GM04503 (cell line): ENCODE measurements at places on chromosomes 7 and 10.

DNA sequence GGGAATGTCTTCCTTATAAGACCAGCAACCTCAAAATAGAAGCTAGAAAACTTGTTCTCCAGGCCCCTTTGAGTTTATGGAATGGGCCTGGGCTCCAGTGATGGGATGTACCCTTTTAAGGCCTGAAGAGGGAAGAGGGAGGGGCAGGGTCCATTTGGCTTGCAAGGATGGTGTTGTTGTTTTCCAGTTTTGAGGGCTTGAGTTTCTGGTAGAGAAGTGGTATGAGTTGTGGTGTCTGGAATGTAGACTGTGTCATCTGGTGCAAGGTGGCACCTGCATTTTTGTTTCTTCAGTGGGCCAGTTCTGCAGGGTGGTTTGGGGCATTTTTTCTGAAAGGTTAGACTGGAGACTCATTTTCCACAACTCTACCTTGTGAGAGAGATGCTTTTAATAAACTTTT is 90.1 kb downstream of the ZNF777 start:
- DNase-seq, result no peak

DNA sequence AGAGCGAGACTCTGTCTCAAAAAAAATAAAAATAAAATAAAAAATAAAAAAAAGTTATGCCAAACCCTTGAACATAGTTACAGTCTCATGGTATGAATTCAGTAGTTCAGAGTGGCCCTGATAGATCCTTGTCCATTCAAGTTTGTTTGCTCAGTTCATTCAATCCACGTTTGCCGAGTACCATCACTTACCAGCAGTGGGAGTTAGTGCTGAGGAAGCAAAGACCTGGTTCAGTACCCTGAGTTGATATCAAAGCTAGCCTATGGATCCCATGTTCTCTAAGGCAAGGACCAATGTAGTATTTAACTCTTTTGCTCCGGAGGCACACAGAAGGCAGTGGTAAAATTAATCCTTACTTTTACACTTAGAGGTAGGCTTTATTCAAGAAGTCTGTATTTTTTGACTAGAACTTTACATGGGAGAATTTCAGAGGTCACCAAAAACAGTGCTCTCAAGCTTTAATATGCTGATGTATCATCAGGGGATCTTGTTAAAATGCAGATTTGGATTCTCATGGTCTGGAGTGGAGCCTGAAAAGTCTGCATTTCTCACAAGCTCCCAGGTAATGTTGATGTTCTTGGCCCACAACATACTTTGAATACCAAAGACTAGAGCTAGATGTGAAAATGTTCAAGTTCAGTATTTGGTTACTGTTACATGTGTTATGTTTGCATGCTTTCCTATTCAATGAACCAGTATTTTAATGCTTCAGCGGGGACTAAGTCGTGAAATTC is 38.1 kb upstream of the HBP1 start:
- no peak for DNase-seq

DNA sequence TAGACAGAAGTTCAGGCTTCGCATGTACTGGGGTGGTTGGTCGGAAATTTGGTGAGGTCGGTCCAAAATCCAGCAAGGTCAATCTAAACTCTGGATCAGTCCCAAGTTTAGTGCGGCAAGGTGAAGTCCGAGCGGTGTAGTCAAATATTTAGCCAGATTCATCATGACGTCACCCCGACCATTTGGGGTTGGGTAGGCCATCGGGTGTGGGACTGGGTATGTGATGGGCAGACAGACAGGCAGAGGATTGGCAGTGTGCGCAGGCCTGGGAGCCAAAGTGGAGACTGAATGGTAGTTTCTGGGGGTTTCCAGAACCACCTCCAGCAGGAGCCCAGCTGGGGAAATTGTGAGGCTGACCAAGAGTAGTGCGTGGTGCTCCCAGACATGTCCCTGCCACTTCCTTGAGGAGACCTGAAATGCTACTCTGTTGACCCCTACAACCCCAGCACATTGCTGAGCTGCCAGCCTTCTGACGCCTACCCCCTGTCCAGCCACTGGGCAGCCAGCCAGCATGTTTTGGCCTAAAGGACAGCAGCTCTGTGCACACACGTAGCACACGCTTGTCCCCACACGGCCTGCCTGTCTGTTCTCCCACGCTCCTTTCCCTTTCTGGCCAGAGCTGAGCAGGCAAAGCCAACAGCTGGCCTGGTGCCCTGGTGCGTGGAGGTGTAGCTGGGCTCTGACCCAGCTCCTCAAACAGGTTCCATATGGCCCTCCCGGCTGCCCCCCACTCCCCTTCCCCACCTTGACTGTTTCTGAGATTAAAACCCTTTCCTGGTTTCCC is 55.9 kb downstream of the FAM241B start:
- DNase-seq, result no peak

GRCh38 chr10:113313048-113313602 is 239.7 kb upstream of the HABP2 start:
- no peak for DNase-seq

GRCh38 chr7:33251301-33251700 is 121.9 kb downstream of the BBS9 start:
- no peak for DNase-seq

- no peak for DNase-seq
These were observed 385 bp downstream of the IGF2BP3 start for GRCh38 chr7:23469961-23470250.

DNA sequence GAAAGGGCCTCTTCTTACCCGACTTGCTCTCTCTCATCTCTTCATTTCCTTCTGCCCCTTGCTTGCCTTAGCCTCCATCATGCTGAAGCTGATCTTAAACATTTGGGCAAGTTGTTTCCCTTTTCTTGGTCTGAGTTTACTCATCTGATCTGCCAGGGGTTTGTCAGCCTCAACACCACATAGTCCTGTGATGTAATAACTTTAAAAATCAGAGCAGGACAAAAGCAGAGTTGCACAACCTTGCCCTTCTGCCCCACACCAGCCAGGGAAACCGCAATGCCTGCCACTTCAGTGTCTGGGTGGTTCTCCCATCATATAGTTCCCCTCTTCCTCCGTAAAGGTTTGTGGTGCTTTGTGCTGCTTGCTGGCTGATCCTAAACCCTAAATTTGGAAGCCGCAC is 9.9 kb upstream of the LIPM start:
- no peak for DNase-seq

GRCh38 chr10:126979311-126979710 is 74.1 kb downstream of the DOCK1 start:
- DNase-seq, result no peak

- DNase-seq, result peak; percentile 96
These were observed 218.6 kb upstream of the INHBA start for GRCh38 chr7:41921453-41921981.

GRCh38 chr7:20651960-20652544 is 36.6 kb downstream of the ABCB5 start:
- no peak for DNase-seq

DNA sequence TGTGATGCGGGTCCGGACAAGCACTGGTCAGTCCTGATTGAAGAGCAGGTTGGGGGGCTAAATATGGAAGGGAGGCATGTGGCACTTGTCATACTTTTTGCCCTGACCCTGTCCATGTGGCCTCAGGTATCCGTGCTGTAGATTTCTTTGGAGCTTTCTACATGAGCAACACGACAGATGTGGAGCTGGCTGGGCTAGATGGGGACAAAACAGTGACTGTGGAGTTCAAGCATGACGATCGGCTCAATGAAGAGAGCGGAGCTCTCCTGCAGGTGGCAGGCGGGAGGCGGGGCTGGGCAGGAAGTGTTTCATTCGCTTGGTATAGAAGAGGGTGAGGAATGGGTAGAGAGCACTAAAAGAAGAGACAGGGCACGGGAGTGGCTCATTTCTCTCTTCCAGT is 13.0 kb upstream of the CHCHD1 start:
- no peak for DNase-seq

DNA sequence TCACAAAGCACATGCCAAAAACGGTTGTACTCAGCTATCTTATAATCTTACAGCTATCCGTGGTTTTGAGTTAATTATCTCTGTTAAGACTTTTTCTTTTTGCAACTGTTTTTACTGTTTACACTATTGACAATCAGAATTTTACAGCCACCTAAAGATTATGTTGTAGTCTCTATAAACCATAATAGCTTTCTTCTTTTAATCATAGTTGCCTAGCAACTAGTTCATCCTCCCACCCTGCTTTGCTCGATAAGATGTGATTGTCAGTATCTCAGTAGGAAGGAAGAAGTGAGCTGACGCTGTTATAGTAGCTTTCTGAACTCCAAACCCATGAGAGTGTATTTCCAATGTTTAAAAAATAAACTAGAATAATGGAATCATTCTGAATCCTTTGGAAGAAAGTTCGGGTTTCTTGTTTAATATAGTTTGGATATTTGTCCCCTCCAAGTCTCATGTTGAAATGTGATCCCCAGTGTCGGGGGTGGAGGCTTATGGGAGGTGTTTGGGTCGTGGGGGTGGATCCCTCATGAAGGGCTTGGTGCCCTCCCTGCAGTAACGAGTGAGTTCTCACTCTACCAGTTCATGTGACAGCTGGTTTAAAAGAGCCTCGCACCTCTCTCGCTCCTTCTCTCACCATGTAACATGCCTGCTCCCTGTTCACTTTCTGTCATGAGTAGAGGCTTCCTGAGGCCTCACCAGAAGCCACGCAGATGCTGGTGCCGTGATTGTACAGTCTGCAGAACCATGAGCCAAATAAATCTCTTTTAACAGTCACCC is 68.1 kb downstream of the SVOPL start:
- no peak for DNase-seq

- no peak for DNase-seq
These were observed 69.0 kb downstream of the DENND2A start for GRCh38 chr7:140571538-140572122.

GRCh38 chr10:108375691-108376090 is 1211.2 kb upstream of the SORCS1 start:
- DNase-seq, result peak; percentile 40

DNA sequence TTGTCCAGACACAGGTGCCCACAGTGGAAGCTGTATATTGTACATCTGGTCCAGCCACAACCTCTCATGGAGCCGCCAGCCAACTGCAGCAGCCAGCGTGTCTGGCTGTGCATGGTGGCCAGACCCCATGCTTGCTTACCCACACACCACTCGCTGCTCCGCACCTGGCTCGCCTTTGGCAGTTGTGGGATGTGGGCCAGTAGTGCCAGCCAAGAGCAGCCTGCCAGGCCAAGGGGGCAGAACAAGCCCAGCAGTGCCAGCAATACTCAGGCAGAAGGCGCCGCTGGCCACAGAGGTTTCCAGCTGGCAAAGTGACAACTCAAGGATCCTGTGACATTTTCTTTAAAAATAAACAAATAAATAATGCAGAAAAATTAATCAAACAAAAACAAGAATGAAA is 11.7 kb upstream of the TMEM243 start:
- no peak for DNase-seq

GRCh38 chr7:130942211-130942964 is 208.4 kb upstream of the KLF14 start:
- DNase-seq, result no peak

DNA sequence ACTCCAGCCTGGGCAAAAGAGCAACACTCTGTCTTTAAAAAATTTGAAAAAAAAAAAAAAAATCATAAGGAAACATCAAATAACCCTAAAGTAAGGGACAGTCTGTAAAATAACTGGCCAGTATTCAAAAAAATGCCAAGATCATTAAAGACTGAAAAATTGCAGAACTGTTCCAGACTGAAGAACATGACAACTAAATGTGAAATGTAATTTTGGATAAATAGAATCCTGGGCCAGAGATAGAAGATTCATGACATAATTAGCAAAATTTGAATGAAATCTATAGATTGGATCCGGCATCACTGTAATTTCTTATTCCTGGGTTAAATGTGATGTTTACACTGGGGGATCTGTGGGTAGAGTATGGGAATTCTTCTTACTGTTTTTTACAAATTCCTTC is 3.0 kb downstream of the PSPH start:
- no peak for DNase-seq

DNA sequence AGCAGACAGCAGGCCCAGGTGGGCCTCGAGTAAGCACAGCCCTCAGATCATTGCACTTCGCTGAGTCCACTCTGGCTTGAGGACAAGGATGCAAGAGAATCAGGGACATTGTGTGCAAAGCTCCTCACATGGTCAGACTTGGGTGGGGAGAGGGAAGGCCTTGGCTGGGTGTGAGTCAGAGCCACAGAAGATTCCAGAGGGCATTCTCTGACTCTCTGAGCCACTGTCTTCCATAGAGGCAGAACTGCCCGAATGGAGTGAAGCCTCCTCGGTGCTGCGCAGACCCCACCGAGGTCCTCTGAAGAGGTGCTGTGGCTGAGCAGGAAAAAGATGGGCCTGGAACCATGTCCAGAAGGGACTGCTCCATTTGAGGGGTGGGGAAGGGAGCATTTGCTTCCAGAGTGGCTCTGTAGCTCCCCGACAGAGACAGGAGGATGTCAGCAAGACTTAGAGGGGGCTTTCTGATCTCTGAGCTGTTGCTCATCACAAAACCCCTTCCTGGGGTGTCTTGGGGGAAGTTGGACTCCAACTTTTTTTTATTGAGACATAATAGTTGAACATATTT is 120.8 kb downstream of the PTPN20 start:
- no peak for DNase-seq

GRCh38 chr10:99711129-99711719 is 20.7 kb downstream of the COX15 start:
- peak; percentile 32 for DNase-seq

- DNase-seq, result no peak
These were observed 77.0 kb upstream of the GNA12 start for GRCh38 chr7:2920956-2921652.

DNA sequence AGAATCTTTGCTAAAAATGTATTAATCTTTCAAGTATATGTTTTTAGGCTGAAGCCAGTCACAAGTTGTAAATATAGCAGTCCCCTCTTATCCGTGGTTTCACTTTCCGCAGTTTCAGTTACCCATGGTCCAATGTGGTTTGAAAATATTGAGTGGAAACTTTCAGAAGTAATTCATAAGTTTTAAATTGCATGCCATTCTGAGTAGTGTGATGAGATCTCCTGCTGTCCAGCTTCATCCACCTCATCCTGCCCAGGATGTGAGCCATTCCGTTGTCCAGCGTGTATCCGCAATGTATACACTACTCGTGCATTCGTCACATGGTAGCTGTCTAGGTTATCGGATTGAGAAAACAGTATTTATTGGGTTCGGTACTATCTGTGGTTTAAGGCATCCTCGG is 12.2 kb downstream of the PDCD4 start:
- no peak for DNase-seq

DNA sequence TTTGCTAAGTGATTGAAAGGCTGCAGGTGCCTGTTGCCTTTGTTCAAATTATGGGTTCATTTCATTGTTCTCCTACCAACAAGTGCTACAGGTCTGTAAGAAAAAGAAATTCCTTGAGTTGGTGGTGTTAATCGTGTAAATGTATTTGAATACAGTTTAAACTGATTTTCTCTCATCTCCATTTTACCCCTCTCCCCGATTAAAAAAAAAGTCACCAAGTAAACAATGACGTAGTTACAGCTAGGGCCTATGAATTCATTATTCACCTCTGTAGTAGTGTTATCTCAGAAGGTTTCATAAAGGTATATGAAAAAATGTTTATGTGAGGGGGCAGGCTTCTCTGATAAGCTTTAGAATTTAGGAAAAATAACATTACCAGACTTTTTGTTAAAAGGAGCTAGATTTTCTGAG is 1.1 kb downstream of the REEP3 start:
- no peak for DNase-seq

GRCh38 chr10:130921911-130922440 is 389.5 kb downstream of the TCERG1L start:
- DNase-seq, result no peak
